ENCODE measurements at places on chromosomes 2 and 18. TPM values are rescaled to one million over a fixed set of nuclear protein-coding genes. Genes with fewer than 3 reads are reported as not detected.

The ITM2C gene
- 82.8 TPM for total RNA-seq

The ALK gene
- total RNA-seq, result not detected

The NPPC gene
- total RNA-seq, result 0.42 TPM

The VWC2L gene
- not detected for total RNA-seq

The DNAH6 gene
- total RNA-seq, result 0.02 TPM

The FRZB gene
- total RNA-seq, result 0.13 TPM

The PIK3C3 gene
- 19.5 TPM for total RNA-seq

The DNAJC5G gene
- total RNA-seq, result not detected

The UGT1A10 gene
- 0.11 TPM for total RNA-seq

The HOXD12 gene
- not detected for total RNA-seq

The GULP1 gene
- 26.7 TPM for total RNA-seq

The MYO3B gene
- not detected for total RNA-seq

The CNRIP1 gene
- total RNA-seq, result 1.6 TPM

The DSG4 gene
- total RNA-seq, result not detected

The LRP2 gene
- 0.01 TPM for total RNA-seq

The OSR1 gene
- 9.7 TPM for total RNA-seq

The ERFE gene
- total RNA-seq, result 7.6 TPM

The TRIM43 gene
- 0.09 TPM for total RNA-seq

The PROKR1 gene
- total RNA-seq, result not detected

The MC5R gene
- total RNA-seq, result 0.06 TPM

The TYMS gene
- 167 TPM for total RNA-seq

The HOXD9 gene
- 1.1 TPM for total RNA-seq

The WDFY1 gene
- 36.6 TPM for total RNA-seq

The PTPRM gene
- total RNA-seq, result 34.5 TPM

The NAT8 gene
- total RNA-seq, result not detected

The IL36RN gene
- total RNA-seq, result 0.02 TPM

The PLB1 gene
- 1.9 TPM for total RNA-seq

The MTIF2 gene
- total RNA-seq, result 36.5 TPM

The ZC3H8 gene
- total RNA-seq, result 12.1 TPM

The EN1 gene
- 0.99 TPM for total RNA-seq

The UGT1A7 gene
- 5.0 TPM for total RNA-seq

The MAPK4 gene
- total RNA-seq, result 0.33 TPM

The CPO gene
- total RNA-seq, result 0.05 TPM

The GPR75 gene
- 1.2 TPM for total RNA-seq

The ARID5A gene
- 4.4 TPM for total RNA-seq

The RND3 gene
- 45.9 TPM for total RNA-seq

The FBXO11 gene
- 37.1 TPM for total RNA-seq

The NHEJ1 gene
- 19.0 TPM for total RNA-seq

The FAM210A gene
- 24.1 TPM for total RNA-seq

The UBE2F gene
- total RNA-seq, result 50.2 TPM

The GPR45 gene
- total RNA-seq, result not detected

The MTERF4 gene
- total RNA-seq, result 25.2 TPM

The FAP gene
- 0.11 TPM for total RNA-seq

The MROH2A gene
- total RNA-seq, result 0.23 TPM

The MC4R gene
- not detected for total RNA-seq

The GKN1 gene
- total RNA-seq, result 0.37 TPM

The MZT2A gene
- 120 TPM for total RNA-seq

The AQP12A gene
- total RNA-seq, result not detected

The PRKAG3 gene
- not detected for total RNA-seq

The PDE11A gene
- total RNA-seq, result 0.43 TPM

The CCL20 gene
- total RNA-seq, result 6.9 TPM

The PRSS56 gene
- 0.10 TPM for total RNA-seq

The CCDC178 gene
- not detected for total RNA-seq

The ABCG8 gene
- not detected for total RNA-seq

The STPG4 gene
- total RNA-seq, result not detected
